ENCODE measurements at places on chromosomes 2 and 18.

DNA sequence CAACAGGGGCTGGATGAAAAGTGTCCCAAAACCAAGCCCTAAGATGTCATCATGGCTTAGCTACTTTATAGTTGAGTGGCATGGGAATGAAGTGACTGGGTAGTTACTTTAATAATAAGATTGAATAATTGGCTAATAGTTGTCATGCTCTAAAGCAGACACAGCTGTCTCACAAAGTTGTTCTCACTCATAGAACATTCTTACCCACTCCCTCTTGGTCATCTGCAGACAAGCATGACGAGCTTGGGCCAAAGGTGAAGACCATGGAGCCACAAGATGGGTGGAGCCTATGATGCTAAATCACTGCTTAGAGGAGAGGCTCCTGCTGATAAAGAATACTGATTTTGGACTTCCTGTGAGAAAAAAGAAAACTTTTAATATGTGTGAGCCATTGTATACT is 62.4 kb upstream of the MMADHC start:
- no peak for DNase-seq

- no peak for DNase-seq
Observed at GRCh38 chr2:187985923-187986322, 305.8 kb upstream of the GULP1 start.

- no peak for DNase-seq
Observed at GRCh38 chr2:23028106-23028505, 356.9 kb upstream of the KLHL29 start.

GRCh38 chr18:48657447-48658120 is 118.8 kb downstream of the CTIF start:
- no peak for DNase-seq

GRCh38 chr2:11786592-11786991 is 40.2 kb downstream of the LPIN1 start:
- no peak for DNase-seq

- no peak for DNase-seq
Observed at GRCh38 chr18:65623676-65624075, 127.1 kb upstream of the CDH7 start.

DNA sequence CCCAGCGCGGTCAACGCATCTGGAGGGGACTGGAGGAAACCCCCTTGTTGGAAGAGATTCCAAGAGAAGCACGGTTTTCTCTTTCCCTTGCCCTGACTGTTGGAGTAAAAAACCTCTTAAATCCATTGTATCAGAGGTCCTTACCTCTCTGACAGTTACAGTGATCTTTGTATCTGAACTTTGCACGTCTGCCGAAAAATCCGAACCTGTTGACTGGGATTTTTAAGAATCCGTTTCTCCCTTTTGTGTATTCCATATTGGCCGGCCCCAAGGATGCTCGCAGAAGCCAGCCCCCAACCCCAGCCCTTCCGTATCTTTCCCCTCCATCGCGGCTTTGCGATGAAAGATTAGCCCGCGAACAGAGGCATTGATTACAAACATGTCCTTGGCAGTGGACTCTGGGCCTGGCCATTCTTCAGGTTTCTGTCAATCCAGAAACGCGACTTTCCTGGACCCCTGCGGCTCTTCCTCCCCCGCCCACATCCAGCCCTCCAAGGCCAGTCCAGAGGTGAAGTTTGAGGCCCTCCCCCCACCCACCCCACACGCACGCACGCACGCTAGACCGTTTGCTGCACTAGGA is 4.6 kb upstream of the DLX1 start:
- DNase-seq: no peak

DNA sequence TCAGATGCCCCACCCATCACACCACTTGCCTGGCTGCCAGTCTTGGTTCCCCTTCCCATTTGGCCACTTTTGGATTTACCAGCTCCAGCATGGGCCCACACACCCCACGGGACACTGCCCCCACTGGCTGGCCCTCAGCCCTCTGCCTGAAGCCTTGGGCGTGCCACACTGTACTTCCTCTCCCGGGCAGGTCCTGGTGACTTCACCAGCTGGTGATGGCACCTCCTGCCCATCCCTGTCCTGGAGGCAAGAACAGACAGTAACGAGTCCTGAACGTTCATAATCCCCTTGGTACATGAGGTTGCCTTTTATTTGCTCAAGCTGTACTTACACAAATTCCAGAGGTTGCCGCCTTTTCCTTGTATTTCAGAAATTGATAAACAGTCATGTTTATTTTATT is 81.1 kb downstream of the TMEM17 start:
- DNase-seq: no peak

GRCh38 chr18:23458830-23459529 is 5.9 kb downstream of the RIOK3 start:
- DNase-seq: no peak

DNA sequence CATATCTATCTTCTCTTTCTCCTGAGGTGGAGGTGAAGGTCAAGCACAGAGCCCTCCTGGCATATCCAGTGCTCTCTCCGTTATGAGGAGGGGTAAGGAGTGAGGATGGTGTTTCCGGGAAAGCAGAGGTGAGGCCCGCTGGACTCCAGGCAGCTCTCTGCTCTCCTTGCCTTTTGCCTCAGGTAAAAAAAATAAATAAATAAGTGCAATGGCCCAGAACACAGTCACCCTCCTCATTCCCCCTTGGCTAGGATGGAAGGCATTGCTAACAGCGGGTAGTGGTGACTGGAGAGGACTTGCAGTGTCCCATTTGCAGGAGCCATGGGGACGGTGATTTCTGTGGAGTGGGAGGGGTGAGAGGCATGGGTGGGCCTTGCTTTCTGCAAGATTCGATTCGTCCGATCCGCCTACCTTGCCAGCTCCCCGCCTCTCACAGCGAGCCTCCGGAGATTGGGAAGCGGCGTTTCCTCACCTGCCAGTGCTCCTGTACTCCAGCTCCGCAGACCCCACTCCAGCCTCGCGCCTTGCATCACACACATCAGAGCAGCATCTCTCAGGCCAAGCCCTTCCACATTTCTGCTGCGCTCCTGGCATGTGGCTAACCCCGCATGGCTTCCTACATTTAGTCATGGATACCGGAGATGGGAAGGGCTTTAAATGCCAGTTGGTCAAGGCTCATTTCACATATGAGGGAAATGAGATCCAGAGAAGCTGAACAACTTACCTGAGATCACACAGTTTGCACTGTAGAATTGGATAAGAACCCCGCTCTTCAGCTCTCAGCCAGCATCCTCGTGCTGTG is 155.2 kb downstream of the VAPA start:
- DNase-seq: no peak

- no peak for DNase-seq
Observed at GRCh38 chr2:128292599-128293425, 25.9 kb downstream of the HS6ST1 start.

DNA sequence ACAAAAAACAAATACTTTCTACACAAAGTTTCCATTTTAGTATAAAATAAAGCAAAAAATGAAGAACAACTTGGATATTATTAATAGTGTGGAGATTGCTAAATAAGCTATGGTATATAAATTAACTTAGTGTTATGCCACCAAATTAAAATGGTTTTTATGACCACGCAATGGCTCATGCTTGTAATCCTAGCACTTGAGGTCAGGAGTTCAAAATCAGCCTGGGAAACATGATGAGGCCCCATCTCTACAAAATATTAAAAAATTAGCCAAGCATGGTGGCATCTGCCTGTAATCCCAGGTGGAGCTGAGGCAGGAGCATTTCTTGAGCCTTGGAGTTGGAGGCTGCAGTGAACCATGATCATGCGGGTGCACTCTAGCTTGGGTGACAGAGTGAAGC is 108.8 kb downstream of the SH3RF3 start:
- DNase-seq: no peak

DNA sequence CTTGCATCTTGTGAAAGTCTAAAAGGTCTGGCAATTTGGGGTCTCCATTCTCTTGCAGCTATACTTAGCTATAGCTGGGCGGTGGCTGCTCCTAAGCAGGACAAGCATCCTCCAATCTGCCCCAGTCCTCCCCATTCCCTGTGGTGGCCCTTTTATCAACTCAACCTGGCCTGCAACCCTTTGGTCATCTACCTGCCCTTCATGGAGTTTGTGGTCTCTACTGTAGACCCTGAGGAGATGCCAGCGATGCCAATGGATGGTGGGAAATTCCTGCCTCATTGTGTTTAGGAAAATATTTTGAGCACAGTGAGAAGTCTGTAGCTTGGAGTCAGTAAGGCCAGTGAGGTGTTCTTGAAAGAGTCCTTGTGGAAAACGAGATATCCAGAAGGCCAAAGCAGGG is 143.4 kb downstream of the CAPN13 start:
- DNase-seq: no peak

DNA sequence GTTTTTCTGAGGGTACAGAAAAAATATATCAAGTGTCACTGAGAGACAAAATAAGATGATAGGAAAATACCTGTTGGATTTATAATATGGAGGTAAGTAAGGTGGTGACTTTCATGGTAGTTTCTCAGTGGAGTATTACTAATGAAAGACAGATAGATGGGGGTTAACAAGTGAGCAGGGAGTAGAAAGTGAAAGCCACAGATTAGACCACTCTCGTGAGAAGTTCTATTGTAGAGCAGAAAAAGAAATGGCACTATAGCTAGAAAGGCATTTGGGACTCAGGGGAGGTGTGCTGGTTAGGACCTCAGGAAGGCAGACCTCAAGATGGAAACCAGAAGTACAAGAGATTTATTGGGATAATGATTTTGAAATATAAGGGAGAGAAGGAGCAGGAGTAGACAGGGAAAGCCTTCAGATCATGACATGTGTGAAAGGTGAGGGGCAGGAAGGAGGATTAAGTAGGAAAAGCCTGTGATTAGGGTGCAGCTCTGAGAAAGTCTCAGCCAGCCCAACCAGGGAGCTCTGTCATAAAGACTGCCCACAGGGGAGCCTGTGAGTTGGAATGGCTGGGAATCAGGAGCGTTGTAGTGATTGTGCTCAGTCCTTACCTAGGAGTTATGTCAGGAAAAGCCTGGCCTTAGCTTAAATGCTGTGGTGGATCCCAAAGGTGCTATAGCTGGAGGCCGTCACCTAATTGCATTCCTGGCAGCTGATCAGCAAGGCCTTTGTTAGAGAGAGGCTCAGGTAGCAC is 198.1 kb downstream of the IKZF2 start:
- no peak for DNase-seq

GRCh38 chr2:12617853-12618252 is 98.9 kb upstream of the TRIB2 start:
- no peak for DNase-seq

DNA sequence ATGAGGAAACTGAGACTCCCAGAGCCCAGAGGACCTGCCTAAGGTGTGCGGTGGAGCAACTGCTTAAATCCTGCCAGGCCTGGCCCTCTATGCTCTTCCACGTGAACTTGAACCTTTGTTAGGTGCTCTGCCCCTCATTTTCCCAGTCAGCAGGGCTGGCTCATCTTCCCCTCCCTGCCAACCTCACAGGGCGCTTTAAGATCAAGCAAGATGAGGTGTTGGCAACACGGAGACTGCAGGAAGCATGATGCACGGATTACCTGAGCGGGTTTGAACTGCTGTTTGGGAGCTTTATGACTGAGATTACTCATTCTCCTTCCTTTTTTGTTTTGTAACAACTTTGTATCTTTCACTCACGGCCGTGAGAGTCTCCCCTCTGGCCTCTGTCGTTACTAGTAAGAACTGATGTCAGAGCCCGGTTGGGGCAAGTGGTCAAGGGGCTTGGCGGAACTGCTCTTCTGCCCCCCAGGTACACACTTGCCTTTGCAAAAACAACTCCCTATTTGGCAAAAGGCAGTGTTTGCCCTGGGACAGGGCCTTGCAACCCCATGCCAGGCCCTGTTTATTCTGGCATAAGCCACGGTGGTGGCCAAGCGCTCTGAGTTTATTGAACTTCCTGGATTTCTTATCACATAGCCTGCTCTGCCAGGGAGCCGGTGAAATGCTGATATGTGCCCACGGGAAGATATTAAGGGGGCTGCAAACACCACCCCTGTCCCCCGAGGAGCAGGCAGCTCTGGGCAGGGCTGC is 127.8 kb downstream of the INHBB start:
- no peak for DNase-seq

DNA sequence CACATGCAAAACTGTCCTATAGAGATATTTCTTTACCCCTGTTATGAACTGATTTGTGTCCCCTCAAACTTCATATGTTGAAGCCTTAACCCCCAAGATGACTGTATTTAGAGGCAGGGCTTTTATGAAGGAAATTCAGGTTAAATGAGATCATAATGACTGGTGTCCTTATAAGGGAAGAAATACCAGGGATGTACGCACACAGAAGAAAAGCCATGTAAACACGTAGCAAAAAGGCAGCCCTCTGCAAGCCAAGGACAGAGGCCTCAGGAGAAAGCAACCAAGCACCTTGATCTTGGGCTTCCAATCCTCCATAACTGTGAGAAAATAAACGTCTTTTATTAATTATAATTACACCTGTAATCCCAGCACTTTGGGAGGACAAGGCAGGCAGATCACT is 101.3 kb upstream of the NDUFV2 start:
- no peak for DNase-seq

GRCh38 chr18:53796040-53796729 is 428.3 kb downstream of the MBD2 start:
- no peak for DNase-seq

- no peak for DNase-seq
Observed at GRCh38 chr2:205657579-205657978, 24.7 kb upstream of the NRP2 start.

DNA sequence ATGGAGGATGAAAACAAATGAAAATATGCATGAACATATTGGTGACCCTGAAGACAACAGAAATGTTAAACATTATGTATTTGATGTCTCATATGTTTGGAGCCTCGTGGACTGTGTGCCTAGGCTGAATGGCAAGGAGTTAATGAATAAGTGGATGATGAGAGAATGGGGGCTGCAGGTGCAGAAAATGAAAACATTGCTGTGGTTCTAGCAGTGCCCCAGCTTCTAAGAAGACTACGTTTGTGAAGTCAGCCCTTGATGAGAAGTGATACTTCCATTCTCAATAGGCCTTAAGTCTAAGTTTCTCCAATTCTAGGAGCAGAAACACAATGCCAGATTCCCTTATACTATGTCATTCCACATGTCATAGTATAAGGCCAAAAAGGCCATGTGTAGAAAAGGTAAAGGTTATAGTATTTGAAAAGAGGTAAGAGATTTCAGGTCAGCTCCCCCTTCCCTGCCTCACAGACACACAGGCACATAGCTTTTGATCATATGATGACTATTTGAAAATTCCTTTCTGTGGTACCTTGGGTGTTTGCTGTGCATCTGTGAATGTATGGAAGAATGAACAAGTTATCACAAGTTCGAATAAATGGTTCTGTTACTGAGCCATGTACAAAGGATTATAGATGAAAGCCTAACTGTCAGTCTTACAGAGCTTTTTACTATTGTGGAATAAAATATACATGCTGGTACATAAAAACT is 280.8 kb downstream of the SETBP1 start:
- DNase-seq: no peak

- DNase-seq: no peak
Observed at GRCh38 chr18:23825978-23826405, 136.7 kb downstream of the LAMA3 start.
